Stimulated activated CD8-positive, alpha-beta memory T cell treated with anti-CD3 and anti-CD28 coated beads, Interleukin-4, amount 100 ng/mL, for 1 hour (primary cell): ENCODE measurements at places on chromosomes 1 and 21.

- DNase-seq: no peak
Observed at GRCh38 chr1:47705517-47706130, 267.8 kb downstream of the FOXD2 start.

DNA sequence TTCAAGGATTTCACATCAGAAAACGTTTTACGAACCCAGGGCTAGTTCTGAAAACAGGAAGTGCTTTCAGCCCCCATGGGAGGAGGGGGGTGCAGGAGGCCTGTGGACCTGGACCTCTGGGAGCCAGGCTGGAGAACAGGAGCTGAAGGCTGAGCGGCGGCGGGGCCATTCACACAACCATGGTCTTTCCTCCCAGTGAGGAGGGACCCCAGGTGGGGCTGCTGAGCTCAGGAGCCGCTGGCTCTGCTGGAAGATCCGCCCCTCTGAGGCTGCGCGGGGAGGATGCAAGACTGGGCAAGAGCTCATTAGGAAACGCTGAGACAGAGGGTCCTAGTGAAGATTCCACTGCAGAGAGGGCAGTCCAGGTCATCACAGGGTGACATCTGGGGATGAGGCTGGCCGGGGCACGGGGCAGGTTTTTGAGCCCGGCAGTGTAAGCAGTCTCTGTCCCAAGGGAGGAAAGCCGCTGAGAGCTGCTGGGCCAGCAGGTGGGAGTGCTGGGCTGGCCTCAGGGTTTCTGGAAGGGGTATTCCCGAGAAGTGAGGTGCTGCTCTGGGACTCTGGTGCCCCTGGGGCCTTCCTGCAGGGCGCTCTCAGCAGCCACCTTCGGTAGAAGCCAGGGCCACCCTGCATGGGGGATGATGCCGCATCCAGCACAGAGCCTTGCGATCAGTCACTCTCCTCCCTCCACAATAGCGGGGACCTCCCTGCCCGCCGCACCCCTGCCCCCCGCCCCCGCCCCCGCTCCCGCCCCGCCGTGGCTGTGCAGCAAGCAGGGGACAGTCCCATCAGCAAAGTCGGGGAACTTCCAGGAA, 7.5 kb downstream of the MX2 start:
- no peak for DNase-seq

- DNase-seq: no peak
Observed at GRCh38 chr1:162982364-162982763, 86.8 kb upstream of the RGS4 start.

DNA sequence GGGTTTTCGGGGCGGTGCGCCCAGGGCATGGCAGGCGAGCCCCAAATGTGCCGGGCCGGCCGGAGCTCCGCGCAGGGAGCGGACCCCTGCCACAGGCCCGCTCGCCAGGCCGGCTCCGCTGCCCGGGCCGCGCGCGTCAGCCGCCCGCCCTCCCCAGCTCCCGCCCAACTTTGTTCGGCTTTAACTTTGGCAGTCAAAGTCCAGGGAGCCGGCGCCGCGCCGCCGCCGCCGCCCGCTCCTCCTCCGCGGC, 488 bp downstream of the SLC35D1 start:
- no peak for DNase-seq

- no peak for DNase-seq
Observed at GRCh38 chr21:38956521-38956855, 150.8 kb downstream of the ETS2 start.

- DNase-seq: no peak
Observed at GRCh38 chr1:112309499-112309898, 86.5 kb upstream of the CTTNBP2NL start.

- no peak for DNase-seq
Observed at GRCh38 chr1:54122992-54123391, 29.8 kb downstream of the CDCP2 start.

GRCh38 chr1:227450489-227450888, 112.9 kb upstream of the ZNF678 start:
- no peak for DNase-seq

DNA sequence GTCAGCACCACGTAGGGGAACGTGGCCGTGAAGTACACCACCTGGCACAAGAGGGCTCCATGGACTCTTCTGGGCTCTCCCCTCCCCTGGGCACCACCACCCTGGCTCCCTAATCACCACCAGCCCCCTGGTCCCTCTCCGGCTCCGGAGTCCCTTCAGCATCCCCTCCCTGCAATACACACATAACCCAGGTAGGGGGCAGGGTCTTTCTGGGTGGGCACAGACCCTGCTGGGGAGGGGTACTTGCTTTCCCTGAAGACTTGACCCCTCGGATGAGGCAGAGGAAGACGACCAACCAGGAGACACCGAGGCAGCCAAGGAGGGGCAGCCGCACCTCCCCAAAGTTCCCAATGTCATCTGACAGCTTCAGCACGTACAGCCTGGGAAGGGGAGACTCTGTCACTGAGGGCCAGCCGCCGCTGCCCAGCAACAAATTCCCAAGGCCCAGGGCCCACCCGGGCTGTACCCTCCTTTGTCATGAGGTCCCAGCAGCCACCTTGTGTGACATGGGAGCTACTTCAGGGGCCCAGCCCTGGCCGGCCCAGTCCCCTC, 11.3 kb downstream of the CCDC24 start:
- no peak for DNase-seq

- DNase-seq: no peak
Observed at GRCh38 chr21:14757533-14758327, 211.6 kb upstream of the SAMSN1 start.

DNA sequence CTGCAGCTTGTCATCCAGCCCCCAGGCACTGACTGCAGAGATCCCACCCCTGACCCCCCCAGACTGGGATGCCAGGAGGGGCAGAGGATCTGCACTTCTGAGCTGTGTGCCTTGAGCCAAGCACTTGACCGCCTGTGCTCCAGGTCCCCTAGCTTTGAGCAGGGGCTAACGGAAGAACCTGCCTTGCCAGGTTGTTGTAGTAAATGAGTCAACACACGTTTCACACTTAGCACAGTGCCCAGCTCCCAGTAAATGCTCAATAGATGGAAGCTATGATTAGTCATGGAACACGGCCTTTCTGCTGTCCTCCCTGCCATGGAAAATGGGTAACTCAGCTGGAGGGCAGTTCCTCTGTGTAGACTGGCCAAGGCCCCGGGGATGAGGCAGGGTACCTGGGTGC, 24.1 kb downstream of the IFFO2 start:
- no peak for DNase-seq

- DNase-seq: no peak
Observed at GRCh38 chr1:195591917-195592672, 1016.1 kb downstream of the KCNT2 start.

- no peak for DNase-seq
Observed at GRCh38 chr1:77319036-77319705, 37.4 kb downstream of the AK5 start.
